ENCODE measurements at places on chromosomes 3 and 15. TPM values are rescaled to one million over a fixed set of nuclear protein-coding genes. Genes with fewer than 3 reads are reported as not detected.

DCLK3 gene
- total RNA-seq = 0.15 TPM

LYZL4 gene
- total RNA-seq = not detected

CPN2 gene
- total RNA-seq = not detected

WNT7A gene
- 3.2 TPM for total RNA-seq

MELTF gene
- 8.4 TPM for total RNA-seq

EBLN2 gene
- 4.0 TPM for total RNA-seq

Measured in left lung (tissue), 14 donors.